ENCODE measurements at places on chromosomes 3 and 15.

- DNase-seq, result no peak
Observed at GRCh38 chr3:121584418-121584817, 8.8 kb upstream of the FBXO40 start.

GRCh38 chr3:30720586-30721313, 114.3 kb downstream of the TGFBR2 start:
- DNase-seq, result no peak

- DNase-seq, result no peak
Observed at GRCh38 chr3:62332835-62333244, 40.5 kb downstream of the FEZF2 start.

GRCh38 chr3:98594628-98595324, 1.4 kb upstream of the CPOX start:
- DNase-seq, result no peak

DNA sequence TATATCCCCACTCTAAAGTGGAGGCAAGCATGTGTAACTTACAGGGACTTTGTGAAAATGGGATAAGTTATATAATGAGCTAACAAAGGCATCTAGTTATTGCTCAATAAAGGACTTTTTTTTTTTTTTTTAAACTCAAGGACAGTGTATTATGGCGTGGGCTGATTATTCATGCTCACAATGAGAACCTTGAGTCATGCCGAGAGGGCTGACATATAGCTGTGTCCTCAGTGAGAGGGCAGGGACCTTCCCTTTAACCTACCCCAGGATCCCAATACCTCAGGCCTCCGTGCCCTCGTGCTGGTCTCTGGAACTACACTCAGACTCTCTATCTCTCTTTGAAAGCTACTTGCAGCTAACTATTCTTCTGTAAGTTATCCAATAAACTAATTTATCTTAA, 319.9 kb upstream of the ICE2 start:
- DNase-seq, result no peak

DNA sequence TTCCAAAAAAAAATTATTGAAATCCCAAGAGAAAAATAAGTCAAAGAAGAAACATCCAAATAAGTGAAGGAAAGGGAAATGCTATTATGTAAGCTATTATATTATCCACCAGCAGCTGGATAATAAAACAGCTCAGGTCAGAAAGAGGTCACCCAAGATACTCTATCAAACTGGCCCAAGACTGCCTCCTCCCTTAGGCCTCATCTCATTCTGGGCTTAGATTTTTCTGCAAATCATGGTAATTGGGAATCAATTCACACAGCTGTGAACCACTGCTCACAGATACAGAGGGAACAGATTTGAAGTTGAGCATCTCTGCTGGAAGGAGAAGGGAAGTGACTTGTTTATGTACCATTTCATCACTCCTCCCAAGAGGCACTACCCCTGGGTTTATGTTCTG, 294.6 kb upstream of the DPPA4 start:
- no peak for DNase-seq

DNA sequence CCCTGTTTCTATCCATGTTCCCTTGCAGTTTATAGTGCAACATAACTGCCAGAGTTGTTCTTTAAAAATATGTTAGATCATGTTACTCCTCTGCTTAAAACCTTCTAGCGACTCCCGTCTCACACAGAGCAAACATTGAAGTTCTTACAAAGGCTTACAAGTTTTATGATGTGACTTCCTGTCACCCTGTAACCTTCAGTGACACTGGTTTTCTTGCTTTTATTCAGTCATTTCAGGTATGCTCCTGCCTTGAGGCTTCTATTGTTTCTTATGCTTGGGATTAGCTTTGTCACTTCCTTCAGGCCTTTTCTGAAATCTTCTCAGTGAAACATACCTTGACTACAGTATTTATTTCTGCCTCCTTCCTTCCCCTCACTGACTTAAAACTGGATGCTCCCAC, 252.1 kb downstream of the DOCK3 start:
- DNase-seq, result no peak

GRCh38 chr15:90362936-90363212, 10.8 kb downstream of the ZNF774 start:
- DNase-seq, result no peak

GRCh38 chr3:124685067-124685466, 45.2 kb upstream of the UMPS start:
- no peak for DNase-seq

DNA sequence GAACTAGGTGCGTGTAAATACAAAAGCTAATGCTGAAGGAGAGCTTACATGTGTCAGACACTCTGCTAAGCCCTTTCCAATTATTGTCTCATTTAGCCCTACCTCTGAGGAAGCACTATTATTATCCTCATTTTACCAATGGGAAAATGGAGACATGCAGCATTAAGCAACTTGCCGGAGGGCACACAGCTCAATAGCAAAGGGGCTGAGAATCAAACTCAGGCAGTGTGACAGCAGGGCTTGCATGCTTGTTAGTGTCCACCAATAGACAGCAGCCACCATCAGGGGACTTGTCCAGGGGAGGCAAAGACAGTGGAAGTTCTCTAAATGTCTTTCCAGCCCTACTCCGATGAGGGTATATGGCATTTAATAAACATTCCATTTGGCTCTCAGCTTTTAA, 548.6 kb downstream of the MAGI1 start:
- no peak for DNase-seq

DNA sequence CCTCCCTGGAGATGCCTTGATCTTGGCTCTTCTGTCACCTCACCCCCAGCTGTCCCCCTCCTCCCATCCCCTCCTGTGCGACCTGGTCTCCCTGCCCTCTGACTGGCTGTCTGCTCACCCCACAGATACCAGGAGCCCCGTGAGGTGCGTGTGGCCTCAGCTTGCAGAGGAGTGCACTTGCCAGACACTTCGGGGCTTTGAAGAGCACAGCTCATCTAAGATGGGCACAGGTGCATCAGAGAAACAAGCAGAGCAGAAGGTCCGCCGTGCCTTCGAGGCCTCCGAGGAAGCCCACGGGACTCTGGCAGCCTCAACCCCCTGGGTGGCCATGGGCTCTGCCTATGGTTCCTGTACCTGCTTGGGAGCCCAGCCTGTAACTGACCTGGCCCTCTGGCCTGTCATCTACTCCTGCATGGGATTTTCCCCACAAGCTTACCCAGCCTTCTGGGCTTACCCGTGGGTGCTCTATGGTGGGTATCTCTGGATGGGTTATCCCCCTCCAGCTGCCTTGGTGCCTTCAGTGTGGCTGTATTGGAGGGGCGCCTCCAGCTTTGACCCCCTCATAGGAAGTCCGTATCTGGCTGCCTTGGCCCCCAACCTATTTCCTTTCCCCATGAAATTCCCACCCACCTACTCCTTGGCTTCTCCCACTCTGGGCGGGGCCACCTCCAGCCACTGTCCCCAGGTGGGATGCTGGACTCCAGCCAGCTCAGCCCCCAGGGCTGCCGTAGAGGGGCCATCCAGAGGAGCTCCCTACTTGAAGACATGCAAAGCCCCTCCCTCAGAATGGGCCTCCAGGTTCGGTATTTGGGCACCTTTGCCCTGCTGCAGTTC, 3.8 kb downstream of the PRR23E start:
- no peak for DNase-seq

DNA sequence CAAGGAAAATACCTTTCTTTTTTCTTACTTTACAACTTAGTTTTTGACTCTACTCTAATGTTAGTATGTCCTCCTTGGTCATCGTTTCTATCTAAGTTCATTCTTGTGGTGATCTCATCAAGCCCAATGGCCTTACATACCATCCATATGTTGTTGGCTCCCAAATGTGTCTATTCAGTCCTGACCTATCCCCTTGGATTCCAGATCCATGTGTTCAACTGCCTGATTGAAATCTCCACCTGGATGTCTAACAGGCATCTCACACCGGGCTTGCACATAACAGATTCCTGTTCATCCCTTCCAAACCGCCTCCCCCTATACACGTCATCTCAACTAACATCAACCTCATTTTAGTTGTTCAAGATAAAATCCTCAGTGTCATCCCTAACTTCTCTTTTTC, 382.6 kb downstream of the SOX2 start:
- DNase-seq, result no peak

DNA sequence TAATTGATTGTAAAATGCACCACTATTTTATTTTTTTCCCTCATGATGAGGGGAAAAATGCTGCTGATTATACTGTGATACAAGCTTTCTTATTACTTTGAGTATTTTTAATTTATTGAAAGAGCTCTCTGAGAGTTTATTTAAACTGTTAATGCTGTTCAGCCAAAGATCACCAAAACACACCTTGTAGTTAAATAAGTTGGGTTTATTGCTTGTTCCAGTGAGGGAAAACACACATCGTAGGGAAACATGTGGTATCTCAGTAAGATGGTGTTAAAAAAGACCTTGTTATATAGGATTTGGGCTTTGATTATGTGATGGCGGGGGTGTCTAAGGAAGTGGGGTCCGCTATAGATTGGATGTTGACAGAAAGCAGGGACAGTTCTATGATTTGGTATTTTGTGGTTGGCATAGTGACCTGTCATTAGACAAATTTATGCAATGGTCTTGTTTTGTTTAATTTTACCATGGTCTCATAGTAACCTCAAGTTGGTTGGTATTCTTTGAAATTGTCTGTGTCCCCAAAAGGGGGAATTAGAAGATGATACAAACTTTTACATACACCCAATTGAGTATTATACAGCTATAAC, 11.1 kb downstream of the HACD3 start:
- no peak for DNase-seq

- no peak for DNase-seq
Observed at GRCh38 chr3:188747489-188747888, 424.3 kb upstream of the TPRG1 start.

- no peak for DNase-seq
Observed at GRCh38 chr3:117052395-117052794, 342.8 kb downstream of the TUSC7 start.

DNA sequence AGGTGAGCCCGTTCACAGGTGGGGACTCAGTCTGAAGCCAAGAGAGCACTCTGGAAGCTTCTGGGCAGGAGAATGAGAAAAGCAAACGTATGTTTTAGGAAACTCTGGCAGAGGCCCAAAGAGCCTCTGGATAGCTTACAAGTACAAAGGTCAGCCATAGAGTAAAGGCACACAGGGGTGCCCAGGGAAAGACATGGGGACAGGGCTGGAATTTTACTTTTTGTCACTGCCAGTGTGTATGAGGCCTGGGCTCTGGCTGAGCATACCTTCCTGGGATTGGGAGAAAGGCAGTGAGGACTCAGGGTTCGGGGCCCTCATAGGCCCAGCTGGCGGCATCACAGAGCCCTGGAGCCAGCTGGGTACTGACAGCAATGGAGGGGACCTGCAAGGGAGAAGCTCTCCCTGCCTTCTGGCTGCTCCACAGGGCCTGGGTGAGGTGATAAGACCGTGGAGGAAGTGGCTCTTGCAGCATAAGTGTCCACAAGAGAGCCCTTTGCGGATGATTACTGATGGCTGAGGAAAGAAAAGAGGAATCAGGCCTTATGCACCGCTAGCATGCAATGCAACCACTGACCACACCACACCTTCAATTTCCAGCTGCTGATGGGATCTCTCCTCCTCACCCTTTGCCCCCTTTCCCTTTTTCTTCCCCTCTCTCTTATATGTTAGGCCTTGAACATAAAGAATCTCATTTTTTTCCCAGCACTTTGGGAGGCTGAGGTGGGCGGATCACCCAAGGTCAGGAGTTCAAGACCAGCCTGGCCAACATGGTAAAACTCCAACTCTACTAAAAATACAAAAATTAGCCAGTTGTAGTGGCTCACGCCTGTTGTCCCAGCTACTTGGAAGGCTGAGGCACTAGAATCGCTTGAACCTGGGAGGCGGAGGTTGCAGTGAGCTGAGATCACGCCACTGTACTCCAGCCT, 25.1 kb upstream of the BCL2L10 start:
- DNase-seq, result no peak

GRCh38 chr3:50154840-50155490, at the start of gene SEMA3F:
TSS of gene SEMA3F (plus strand) at chr3:50155324. CDS start at chr3:50159623, 4,299 bp downstream.
- no peak for DNase-seq

GRCh38 chr3:30549600-30549999, 56.8 kb upstream of the TGFBR2 start:
- DNase-seq, result no peak

GRCh38 chr3:34155666-34156065, 357.2 kb downstream of the PDCD6IP start:
- DNase-seq, result no peak

GRCh38 chr15:91021516-91022074, 799 bp downstream of the VPS33B start:
- no peak for DNase-seq

- DNase-seq, result no peak
Observed at GRCh38 chr3:182268711-182269110, 524.6 kb upstream of the ATP11B start.

- no peak for DNase-seq
Observed at GRCh38 chr3:4219227-4219568, 84.0 kb upstream of the SETMAR start.

DNA sequence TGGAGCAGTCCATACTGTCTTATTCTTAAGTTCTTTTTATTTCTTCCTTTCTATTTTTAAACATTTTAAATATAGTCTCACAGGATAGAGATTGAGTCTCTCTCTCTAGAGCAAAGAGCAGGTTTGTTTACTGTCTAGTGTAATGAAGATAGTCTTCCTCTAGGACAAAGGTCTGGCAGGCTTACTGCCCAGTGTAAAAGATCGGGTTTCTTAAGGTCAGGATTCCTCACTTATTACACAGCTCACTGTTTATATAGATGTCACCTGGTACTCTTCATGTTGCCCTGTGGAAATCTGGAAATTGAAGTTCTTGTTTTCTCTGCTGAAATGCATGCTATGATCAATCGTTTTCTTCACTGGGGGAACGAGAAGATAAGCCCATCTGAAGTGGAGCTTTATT, 76.0 kb downstream of the ZBBX start:
- no peak for DNase-seq

- no peak for DNase-seq
Observed at GRCh38 chr3:80190051-80190450, 422.3 kb upstream of the ROBO1 start.

GRCh38 chr3:74824366-74824765, 209.9 kb upstream of the CNTN3 start:
- no peak for DNase-seq

DNA sequence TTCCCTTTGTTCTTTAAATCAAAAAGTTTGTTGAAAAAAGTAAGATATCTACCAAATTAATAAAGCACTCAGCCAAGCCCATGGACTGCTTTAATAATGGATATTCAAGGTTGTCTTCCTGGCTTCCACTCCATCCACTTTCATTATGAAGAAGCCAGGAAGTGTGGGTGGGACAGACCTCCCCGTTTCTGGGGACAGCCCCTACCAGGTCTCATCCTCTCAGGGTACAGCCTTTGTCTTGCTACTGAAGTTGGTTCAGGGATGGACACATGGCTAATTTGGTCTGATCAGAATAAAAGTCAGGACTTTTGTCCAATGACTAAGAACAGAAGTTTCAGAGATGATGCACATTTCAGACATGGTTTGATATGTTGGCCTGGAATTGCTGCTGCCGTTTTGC, 32.6 kb downstream of the CCNB2 start:
- DNase-seq, result no peak

DNA sequence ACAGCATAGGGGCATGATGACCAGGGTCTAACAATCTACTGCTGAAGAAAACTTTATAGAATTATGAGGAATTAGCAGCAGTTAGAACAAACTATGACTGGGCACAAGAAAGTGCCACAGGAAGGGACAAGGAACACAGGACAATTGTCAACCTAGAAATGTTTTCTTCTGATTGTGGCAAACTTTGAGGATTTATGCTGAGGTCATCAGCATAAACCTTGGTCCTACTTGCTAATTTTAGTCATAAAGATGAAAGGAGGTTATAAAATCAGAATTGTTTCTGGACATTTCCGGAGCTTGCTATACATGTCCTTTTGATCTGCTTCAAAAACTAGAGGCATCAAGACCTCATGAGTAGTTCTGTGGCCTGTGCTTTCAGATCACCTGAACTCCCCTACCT, 446.6 kb upstream of the THBS1 start:
- no peak for DNase-seq

All from cerebellar nuclear complex (tissue), 1 donor.